ENCODE measurements at places on chromosomes 12 and 14. TPM values are rescaled to one million over a fixed set of nuclear protein-coding genes. Genes with fewer than 3 reads are reported as not detected.

DNA sequence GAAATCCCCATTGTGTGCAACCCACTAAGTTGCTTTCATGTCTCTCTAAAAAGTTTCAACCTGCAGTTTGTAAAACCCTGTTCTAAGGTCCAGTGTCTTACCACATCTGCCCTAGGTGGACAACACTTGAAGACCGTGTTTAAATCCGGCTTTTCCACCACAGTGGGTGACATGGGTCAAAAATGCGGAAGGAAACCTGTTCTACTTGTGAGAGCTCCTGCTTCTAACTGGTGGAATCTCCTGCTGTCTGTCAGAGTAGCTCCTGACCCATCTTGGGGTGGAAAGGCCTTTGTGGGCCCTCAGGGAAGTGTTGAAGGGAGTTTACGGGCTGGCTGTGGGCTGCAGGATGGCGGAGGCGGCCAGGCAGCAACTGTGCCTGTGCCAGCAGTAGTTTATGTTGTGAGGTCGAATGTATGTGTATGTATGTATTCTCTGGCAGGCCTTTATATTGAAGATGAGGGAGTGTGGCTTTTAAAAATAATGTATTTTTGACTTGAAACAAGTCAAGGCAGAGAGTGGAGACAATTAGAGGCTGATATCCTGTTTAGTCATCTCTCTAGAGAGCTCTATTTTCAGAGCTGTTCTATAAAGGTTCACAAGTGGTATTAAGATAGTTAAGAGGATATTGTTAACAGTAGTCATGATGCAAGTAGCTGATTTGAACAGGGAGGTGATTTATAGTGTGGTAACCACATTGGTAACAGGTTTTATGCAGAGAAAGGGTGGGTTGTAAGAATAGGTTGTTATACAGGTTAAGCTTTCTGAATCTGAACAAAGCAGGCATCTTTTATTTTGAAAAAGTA is 67.0 kb downstream of the PRKCH start:
- no peak for DNase-seq

- no peak for DNase-seq
Measured at GRCh38 chr14:102822311-102822863, 45.1 kb downstream of the TRAF3 start.

GRCh38 chr14:95562892-95563685 is 28.2 kb downstream of the GLRX5 start:
- no peak for DNase-seq

DNA sequence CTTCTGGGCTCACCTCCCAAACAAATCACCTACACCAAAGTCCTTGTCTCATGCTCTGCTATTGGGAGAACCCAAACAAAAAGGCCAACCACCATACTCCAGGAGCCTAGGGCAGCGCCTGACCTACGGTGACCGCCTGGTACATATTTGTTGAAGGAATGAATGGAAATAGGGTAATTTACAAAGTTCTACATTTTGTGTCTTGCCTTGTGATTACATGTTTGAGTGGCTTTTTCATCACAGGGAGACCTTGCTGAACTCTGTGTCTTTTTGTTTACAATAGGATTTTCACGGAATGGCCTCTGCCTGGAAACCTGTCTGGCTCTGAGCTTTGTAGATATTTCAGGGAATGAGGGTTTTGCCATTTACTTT is 11.3 kb upstream of the PRIMA1 start:
- no peak for DNase-seq

DNA sequence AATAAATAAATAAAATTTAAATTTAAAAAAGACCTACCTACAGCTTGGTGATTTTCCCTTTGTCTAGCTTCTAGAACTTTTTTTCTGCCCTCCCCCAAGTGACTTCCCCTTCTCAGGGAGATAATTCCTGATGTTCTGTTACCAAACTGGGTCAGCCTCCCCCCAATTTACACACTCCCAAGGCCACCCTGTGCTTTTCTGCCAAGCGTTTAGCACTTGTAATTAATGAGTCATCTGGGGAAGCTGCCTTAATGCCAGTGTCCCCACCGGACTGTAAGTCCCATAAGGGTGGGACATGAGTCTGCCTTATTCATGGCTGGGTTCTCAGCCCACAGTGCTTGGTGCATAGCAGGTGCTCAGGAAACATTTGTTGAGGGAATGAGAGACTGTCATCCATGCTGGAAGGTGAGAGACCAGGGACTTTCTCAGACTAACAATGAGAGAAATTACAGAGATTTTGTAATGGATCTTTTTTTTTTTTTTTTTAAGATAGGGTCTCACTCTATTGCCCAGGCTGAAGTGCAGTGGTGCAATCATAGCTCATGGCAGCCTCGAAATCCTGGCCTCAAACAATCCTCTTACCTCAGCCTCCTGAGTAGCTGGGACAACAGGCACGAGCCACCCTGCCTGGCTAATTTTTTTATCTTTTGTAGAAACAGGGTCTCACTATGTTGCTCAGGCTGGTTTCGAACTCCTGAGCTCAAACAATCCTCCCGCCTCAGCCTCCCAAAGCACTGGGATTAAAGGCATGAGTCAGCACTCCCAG is 106.8 kb downstream of the PHETA1 start:
- no peak for DNase-seq

- no peak for DNase-seq
Measured at GRCh38 chr14:65462411-65462810, 49.9 kb downstream of the FUT8 start.

DNA sequence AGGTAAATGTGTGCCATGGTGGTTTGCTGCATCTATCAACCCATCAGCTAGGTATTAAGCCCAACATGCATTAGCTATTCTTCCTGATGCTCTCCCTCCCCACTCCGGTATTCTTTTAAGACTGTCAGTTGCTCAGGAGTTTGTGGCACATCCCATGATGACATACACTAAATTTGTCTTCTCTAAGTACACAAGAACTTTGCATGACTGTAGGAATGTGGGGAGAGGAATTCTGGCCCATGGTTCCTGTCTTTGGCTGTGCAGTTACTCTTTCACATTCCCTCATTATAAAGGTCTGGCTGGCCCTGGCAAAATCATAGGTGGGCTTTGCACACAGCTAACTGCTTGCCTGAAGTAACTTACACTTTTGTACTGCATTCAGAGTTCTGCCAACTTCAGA is 30.3 kb downstream of the HMGA2 start:
- no peak for DNase-seq

GRCh38 chr12:106183735-106184134 is 45.0 kb upstream of the NUAK1 start:
- no peak for DNase-seq

DNA sequence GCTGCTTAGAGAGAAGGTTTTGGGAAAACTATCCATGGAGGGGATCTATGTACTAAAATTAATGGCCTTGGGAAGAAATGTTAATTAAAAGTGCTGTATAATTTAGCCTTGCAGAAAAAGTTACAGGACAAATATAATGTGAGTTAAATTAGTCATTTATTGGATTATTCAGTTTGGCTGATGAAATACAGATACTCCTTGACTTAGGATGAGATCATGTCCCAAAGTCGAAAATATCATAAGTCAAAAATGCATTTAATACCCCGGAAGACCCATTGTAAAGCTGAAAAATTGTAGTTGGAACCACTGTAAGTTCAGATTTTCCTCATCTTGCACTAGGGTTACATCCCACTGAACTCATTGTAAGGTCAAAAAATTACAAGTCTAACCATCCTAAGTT is 9.7 kb downstream of the RTRAF start:
- DNase-seq: no peak

DNA sequence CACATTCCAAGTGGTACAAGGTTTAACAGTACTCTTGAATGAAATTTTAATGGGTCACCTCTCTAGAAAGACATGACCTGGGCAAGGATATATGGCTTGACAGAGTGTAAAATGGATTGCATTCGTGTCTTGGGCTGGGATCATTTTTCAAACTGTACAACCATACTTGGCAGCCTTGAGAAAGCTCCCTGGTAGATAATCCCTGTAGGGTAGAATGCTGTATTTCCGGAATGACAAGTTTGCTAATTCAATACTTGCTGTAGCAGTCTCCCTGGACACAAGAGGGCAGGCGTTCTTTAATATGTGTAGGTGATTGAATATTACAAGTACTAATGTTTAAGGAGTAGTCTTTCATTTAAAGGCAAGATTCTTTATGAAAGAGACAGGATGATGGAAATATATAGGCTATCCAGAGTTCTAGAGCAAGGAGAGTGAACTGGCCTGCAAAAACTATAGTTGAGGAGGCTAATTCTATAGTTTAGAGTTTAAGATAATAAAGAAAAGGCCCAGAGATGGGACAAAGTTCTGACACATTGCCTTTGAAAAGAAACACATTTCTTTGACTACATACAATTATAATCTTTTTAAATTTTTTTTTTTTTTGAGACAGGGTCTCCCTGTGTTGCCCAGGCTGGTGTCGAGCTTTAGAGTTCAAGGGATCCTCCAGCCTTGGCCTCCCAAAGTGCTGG is 53.4 kb downstream of the PLBD1 start:
- no peak for DNase-seq

GRCh38 chr14:85702997-85703396 is 173.1 kb downstream of the FLRT2 start:
- DNase-seq: no peak

DNA sequence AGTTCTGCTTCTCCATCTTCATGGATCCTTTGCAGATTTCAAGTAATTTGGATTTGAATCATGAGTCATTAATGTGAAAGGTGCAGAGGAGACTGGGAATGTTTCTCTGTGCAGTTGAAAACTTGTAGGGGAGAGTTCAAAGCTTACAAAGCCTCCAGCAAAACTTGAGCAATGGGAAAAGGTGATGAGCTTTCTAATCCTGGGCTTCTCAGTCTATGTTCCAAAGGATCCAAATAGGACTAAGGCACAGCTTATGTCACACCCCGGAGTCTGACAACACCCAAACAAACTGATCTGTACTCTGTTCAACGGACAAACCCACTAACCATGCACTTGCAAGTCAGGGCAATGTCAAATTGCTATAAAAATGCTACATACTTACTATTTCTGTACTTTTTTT is 134.8 kb downstream of the DUSP6 start:
- DNase-seq: no peak

DNA sequence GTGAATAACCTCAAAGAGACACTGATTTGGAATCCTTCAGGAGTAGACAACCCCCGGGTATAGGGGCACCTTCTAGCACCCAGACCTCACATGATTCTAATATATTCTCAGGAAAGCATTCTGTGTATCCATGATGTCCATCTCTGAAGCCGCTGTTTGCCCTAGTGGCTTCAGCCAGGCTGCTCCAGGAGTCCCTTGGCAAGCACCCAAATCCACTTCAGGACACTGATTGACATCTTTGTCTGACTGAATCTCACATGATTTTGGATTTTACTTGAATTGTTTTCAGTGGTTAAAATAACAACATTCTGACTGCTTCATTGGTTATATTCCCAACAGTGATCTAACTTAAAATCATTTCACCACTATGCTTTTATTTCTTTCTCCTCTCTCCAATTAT is 390.5 kb upstream of the CLEC14A start:
- DNase-seq: no peak

ISCA2 gene
- total RNA-seq: 32.0 TPM

SMCO2 gene
- total RNA-seq: not detected

RND1 gene
- total RNA-seq: 0.21 TPM

Data from heart right ventricle (tissue), 16 donors.